Heart right ventricle (tissue), 16 donors: ENCODE measurements at places on chromosomes 2 and 18.
A peak's percentile ranks its signal among the peaks of the same experiment; 100 is the strongest.

DNA sequence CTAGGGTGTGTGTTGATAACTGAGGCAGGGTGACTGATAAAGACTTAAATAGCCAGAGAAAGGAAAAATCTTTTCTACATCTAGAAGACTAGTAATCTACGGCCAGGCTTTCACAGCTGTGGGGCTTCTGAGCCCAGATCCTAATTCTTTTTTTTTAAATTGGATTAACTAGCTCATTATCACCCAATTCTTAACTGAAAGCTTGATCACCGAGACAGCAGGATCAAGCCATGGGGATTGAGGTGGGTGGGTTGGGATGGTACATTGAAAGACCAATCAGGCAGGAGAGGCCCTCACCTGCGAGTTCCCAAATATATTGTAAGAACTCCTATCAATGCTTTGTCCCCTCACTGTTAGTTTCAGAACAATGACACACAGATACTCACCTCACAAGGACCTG lies 20.0 kb upstream of the NFE2L2 start:
- H3K27ac ChIP-seq: no peak overlapping the region
- H3K4me1 ChIP-seq: peaks cover 39% of the 10 kb centered on the region
- no peaks in the 10 kb centered on the region for H3K36me3 ChIP-seq
- H3K4me3 ChIP-seq: no peak overlapping the region
- no peak for DNase-seq

DNA sequence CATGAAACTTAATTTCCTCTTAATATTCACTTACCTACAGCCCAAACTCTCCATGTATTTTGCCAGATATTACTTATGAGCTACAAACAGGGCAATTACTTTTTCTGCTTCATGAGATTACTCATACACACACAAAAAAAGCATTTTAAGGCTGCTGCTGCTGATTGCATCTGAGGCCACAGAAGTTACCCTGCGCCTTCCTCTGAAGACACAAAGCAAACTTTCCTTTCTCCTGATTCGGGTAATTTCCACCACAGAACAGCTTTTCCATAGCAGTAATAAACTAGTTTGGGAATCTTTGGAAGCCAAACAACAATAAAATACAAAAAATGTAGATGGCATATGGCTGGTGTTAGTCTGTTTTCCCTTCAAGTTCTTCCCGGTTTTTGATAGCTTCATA lies 6.2 kb downstream of the TTC32 start:
- no peak for DNase-seq
- no peaks in the 10 kb centered on the region for H3K27me3 ChIP-seq
- no peak overlapping the region for H3K4me3 ChIP-seq
- H3K36me3 ChIP-seq: no peaks in the 10 kb centered on the region
- peaks cover 27% of the 10 kb centered on the region for H3K4me1 ChIP-seq

DNA sequence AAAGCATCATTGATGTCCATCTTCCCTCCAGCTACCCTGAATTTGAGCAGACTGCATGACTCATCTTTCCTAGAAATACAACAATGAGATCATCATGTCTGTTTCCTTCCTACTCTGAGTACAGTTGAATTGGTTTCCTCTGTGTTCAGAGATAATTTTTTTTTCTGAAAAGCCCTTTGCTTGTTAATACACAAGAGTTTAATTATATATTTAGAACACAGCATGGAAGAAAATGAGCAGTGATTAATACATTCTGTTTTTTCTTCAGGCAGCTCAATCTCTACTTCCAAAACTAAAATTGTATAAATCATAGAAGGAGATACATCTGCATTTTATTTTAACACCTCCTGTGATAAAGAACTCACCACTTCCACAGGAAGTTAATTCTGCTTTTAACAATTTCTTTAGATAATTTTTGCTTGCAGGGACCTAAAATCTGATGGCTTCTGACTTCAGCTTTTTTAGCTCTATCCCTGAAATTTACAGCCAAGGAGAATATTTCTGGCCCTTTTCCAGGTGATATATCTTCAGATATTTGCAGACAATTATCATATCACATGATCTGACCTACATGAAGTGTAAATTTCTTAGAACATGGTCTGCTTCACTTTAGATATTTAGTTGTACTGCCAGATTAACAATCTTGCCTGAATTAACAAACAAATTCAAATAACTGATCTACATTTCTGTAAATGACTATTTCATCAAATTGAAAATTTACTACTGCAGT lies 249.0 kb downstream of the TRIB2 start:
- no peaks in the 10 kb centered on the region for H3K36me3 ChIP-seq
- DNase-seq: no peak
- H3K4me3 ChIP-seq: no peak overlapping the region
- H3K27ac ChIP-seq: no peak overlapping the region
- peaks cover 4% of the 10 kb centered on the region for H3K4me1 ChIP-seq

DNA sequence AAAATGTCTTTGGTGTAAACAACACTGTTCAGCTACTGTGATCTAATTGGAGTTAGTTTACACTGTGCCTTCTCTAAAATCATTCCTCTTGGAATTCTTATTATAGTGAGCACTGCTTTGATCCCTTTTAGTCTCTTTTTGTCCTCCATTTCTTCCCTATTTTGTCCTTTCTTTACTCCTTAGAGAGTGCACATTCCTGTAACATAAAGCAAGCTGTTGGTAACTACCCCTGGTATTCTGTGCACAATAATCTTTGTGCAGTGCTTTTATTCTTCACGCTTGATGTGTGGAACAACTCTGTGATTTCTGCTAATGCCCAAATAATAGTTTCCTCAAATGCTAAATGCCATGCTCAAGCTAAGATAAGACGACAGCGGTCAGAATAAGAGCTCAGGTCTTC lies 401.5 kb downstream of the DPP10 start:
- no peak overlapping the region for H3K27ac ChIP-seq
- H3K27me3 ChIP-seq: no peaks in the 10 kb centered on the region
- H3K36me3 ChIP-seq: no peaks in the 10 kb centered on the region
- no peak for DNase-seq
- H3K4me1 ChIP-seq: no peaks in the 10 kb centered on the region

GRCh38 chr18:70499218-70499691 lies 210.4 kb downstream of the SOCS6 start:
- no peaks in the 10 kb centered on the region for H3K27me3 ChIP-seq
- H3K36me3 ChIP-seq: no peaks in the 10 kb centered on the region
- no peak overlapping the region for H3K4me3 ChIP-seq
- no peaks in the 10 kb centered on the region for H3K4me1 ChIP-seq

GRCh38 chr2:208984376-208985090 lies 439.3 kb upstream of the MAP2 start:
- no peak overlapping the region for H3K27ac ChIP-seq
- no peak overlapping the region for H3K4me3 ChIP-seq
- no peaks in the 10 kb centered on the region for H3K27me3 ChIP-seq
- H3K4me1 ChIP-seq: no peaks in the 10 kb centered on the region
- no peaks in the 10 kb centered on the region for H3K36me3 ChIP-seq

DNA sequence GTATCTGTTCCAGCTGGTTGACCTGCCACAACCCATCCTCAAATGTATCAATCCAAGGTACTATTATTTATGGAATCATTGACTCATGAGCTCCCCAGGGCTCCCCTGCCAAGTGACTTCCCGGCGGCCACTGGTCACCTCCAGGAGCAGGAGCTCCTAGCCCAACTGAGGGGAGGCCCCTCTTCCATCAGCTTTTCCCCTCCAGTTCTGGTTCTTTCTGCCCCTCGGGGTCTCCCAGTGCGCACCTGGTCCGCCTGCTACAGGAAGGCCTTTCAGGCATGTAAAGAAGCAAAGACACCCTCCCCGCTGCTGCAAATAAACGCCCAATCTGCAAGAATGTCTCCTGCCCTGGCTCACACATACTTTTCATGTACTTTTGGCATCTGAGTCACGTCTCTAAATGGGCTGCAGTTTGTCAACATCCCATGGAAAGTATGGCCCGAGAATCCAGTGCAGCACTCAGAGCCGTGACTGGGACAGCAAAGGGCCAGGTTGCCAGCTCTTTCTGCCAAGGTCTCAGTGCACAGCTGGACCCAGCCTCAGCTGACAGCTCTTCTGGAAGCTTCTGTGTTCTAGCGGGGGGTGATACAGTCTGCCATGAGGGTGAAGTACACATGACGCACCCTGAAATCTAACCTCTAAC lies 41.4 kb downstream of the KLHL29 start:
- peak; percentile 49 for DNase-seq
- peaks cover 14% of the 10 kb centered on the region for H3K4me1 ChIP-seq
- no peak overlapping the region for H3K4me3 ChIP-seq
- H3K27ac ChIP-seq: no peak overlapping the region
- H3K27me3 ChIP-seq: no peaks in the 10 kb centered on the region

- H3K4me3 ChIP-seq: no peak overlapping the region
- no peak for DNase-seq
- H3K27me3 ChIP-seq: no peaks in the 10 kb centered on the region
- peaks cover 9% of the 10 kb centered on the region for H3K4me1 ChIP-seq
- H3K36me3 ChIP-seq: peaks cover 12% of the 10 kb centered on the region
- H3K27ac ChIP-seq: no peak overlapping the region
Observed at GRCh38 chr2:17933256-17933655, 54.8 kb downstream of the KCNS3 start.

DNA sequence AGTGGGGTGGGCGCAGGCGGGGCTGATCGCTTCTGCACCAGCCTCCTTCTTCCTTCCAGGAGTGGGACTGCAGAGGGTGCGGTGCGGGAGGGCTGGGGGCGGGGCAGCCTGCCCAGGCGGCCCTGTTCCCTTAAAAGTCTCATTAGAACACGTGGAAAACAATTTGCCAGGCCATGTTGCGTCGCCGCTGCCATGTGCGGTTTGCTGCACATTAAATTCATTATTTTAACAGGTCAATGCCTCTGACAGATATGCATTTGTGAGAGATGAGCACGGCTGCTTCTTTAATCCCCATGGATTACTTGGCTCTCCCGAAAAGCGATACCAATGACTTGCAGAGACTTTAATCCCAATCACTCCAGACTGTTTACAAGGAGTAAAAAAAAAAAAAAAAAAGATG lies 139.0 kb downstream of the CELF4 start:
- H3K27ac ChIP-seq: no peak overlapping the region
- H3K4me1 ChIP-seq: no peaks in the 10 kb centered on the region
- no peak overlapping the region for H3K4me3 ChIP-seq
- H3K27me3 ChIP-seq: no peaks in the 10 kb centered on the region
- DNase-seq: no peak
- no peaks in the 10 kb centered on the region for H3K36me3 ChIP-seq

DNA sequence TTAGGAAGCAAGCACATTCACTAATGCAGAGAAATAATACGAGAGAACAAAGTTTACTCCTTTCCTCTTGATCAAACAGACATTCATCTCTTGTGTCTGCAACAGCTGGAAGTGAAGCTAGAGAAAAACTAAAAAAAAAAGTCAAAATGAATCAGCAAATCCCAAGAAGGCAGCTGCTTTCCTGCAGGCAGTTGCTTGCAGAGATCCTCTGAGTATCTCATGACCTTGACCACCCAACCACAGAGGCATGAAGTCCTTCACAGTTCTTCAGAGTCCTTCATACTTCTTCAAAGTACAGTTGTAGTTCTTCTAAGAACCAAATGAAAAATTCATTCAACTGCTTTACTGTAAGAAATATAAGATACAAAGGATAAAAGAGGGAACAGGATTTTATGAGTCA lies 97.2 kb upstream of the ACVR1C start:
- no peak overlapping the region for H3K27ac ChIP-seq
- H3K4me3 ChIP-seq: no peak overlapping the region
- H3K36me3 ChIP-seq: no peaks in the 10 kb centered on the region
- no peaks in the 10 kb centered on the region for H3K27me3 ChIP-seq
- H3K4me1 ChIP-seq: no peaks in the 10 kb centered on the region
- no peak for DNase-seq

DNA sequence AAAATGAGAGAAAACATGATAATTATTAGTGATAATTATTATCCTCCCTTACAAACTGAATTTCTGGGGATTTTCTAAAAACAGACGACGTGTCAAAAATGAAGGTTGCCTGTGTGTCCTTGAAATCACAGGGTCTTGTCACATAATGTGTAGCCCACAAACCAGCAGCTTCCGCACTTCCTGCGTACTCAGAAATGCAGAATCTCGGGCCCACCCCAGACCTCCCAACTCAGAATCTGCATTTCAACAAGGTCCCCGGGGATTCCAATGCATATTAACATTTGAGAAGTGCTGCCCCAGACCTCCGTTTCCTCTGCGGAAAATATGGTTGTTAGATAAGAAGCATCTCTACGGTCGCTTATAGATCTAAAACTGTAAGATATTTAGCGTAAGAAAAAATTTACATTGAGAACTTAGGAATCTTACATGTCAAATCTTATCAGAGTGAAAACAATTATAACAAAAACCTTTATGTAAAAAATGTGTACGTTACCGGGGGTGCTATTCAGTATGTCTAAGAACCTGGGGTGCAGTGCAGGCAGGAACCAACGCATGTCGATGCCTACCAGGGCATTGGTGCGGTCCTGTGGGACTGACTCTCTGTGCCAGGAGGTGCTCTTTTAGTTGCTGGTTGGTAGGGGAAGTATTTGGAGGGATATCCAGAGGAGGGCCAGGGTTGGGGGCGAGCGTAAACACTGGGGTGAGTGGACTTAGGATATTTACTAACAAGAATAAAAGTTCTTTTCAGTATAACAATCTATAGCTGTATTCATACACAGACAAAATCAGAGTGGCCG lies 15.2 kb downstream of the CDKL4 start:
- no peaks in the 10 kb centered on the region for H3K4me1 ChIP-seq
- no peak overlapping the region for H3K4me3 ChIP-seq
- no peaks in the 10 kb centered on the region for H3K36me3 ChIP-seq
- H3K27me3 ChIP-seq: no peaks in the 10 kb centered on the region
- no peak for DNase-seq

DNA sequence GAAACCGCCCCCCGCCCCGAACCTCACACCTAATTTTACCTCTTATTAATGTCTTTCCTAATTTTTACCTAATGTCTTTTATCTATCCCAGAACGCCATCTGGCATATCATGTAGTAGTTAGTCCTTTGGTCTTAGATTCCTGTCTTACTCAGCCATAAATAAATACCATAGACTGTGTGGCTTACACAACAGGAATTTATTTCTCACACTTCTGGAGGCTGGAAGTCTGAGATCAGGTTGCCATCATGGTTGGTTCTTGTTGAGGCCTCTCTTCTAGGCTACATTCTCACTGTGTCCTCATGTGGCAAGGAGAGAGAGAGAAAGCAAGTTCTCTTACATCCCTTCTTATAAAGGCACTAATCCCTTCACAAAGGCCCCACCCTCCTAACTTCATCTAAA lies 46.8 kb downstream of the RHBDD1 start:
- no peaks in the 10 kb centered on the region for H3K27me3 ChIP-seq
- no peak overlapping the region for H3K27ac ChIP-seq
- H3K4me3 ChIP-seq: no peak overlapping the region
- no peak for DNase-seq
- H3K36me3 ChIP-seq: no peaks in the 10 kb centered on the region

DNA sequence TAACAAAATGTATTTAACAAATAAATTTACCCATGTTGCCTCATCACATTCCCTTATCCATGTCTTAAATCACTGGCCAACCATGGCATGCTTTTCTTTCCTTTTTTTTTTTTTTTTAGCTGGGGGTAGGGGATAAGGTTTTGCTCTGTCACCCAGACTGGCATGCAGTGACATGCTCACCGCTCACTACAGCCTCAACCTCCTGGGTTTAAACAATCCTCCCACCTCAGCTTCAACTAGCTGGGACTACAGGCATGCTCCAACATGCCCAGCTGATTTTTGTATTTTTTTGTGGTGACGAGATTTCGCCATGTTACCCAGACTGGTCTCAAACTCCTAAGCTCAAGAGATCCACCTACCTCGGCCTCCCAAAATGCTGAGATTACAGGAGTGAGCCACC lies 266.4 kb downstream of the THSD7B start:
- no peaks in the 10 kb centered on the region for H3K4me1 ChIP-seq
- no peak overlapping the region for H3K27ac ChIP-seq
- H3K36me3 ChIP-seq: no peaks in the 10 kb centered on the region
